ENCODE measurements at places on chromosomes 11 and 22.

DNA sequence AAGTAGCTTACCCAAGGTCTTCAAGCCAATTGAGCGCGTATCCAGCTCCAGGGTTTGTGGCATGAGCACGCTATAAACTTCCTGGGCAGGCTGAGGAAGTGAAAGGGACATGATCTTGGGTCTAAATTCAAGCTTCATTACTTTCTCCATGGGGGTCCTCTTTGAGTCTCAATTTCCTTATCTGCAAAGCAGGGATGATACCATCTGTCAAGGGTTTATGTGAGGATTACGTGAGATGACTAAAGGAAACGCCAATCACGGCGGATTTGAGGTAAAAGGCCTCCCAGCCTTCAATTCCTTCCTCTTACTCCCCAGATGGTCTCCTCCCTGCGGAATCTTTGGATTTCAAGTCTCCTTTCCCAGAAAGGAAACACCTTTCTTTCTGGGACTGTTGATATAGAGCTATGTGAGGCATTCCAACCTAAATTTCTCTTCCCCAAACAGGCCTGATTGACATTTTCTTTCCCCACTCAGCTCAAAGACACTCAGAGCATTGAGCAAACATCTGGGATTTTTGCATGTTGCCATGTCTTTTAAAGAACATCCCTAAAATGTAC, 474.4 kb downstream of the INSC start:
- no peak for DNase-seq

GRCh38 chr22:26904483-26904882, 247.1 kb downstream of the MIAT start:
- DNase-seq: no peak

DNA sequence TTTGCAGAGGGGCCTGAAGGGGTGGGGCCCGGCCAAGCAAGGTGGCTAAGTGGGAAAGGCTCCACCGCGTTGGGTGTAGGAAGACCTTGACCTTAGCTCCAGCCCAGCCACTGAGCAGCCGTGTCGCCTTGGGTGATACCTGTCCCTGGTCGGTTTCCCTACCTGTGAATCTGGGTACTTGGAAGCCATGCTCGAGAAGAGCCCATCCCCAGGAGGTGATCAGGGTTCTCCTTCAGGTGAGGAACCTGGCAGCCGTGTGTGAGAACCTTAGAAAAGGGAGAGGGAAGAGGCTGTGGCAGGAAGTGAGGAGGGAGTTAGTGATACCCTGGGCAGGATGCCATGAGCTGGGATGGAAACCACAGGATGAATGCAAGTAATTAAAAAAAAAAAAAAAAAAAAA, 21.6 kb downstream of the PPARA start:
- DNase-seq: no peak

DNA sequence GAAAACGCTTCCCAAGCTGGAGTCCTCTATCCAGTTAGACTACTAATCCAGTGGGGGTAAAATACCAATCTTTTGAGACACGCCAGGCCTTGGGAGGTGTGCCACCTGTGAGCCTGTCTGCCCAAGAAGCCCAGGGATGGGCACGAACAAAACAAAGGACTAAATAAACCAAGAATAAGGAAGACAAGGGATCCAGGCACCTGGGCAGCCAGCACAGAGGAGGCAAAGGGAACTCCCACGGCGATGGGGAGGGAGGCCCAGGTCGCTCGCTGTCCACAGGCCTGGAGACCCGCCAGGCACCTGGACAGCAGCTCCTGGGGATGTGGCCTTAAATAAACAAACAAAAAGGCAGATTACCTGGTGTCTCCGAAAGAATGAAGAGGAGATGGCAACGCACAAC, 31.4 kb downstream of the LRFN4 start:
- no peak for DNase-seq

DNA sequence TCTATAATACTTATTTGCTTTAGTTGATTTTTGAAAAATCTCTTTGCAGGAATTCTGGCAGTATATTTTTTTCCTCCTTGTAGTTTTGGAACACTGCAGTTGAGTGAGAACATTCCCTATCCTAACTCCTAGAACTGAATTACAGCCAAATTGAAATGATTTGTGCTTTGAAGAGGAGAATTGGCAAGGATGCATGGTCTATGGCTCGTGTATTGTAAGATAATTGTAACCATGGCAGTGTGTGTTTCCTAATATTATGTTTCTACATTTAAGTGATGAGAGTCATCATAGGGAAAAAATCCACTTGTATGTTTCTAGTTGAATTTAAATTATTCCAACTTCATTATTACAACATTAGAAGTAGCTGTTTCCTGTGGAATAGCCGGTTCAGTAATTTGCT, 80.9 kb upstream of the MYO18B start:
- DNase-seq: no peak

DNA sequence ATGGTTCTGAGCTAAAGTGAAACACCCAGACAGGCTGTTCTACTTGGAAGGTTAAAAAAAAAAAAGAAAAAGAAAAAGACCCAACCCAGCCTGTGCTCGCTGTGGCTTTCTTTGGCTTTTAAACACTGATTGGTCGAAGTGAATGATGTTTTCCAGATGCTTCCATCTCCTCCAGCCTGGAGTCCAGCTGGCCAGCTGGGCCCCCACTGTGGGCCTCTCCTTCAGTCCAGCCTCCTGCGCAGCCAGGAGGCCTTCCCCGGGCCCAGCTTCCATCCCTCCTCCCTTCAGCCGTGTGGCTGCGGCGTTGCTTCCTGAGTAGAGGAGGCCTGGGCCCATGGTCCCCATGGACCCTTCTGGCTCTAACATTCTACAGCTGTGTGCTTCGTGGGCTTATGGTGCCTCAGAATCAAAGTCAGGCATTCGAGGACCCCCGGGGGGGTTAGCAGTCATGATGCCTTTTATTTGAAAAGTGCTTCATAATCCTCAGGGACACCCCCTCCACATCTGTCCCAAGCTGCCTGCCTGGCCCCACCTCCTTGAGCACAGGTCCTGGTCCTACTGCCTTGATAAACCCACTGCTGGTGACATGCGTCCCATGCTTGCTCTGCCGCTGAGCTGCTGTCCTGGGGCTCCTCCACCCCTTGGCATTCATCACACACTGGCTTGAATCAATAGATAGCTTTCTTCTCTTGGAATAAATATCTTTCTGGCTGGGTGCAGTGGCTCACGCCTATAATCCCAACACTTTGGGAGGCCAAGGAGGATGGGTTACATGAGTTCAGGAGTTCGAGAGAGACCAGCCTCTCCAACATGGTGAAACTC, 42.2 kb upstream of the FBLN1 start:
- DNase-seq: no peak

- no peak for DNase-seq
Measured at GRCh38 chr22:49633010-49633324, 194.7 kb downstream of the BRD1 start.

DNA sequence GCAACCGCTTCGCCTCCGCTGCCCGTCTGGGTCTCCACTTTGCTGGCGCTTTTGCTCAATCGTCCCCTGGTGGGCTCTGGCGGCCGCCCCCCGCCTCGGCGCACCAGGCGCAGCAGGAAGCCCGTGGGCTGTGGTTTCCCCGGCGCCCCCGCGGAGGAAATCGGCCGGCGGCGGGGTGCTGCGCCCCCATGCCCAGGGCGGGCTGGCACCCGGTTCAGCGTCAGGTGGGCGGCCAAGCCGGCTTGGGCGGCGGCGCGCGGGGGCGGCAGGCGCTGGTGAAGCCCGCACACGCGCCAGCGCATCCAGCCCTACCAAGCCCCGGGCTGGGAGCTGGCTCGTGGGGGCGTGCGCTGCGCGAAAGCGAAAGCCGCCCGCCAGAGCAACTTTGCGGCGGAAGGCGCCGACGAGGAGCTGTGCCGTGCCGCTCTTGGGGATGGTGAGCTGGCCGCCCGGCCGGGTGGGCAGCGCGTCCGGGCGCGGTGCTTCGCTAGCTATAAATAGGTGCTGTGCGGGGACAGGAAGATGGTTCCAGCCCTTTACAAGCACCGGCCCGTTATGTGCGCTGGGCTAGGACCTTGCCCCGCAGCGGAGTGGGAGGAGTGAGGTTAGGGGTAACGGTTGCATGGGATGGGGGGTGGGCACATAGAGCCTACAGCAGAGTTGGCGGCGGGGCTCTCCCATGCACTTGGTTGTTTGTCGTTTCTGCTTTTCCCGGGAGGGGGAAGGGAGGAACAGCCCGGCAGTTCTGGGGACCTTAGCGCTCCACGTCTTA, 25.0 kb upstream of the SUSD2 start:
- no peak for DNase-seq

DNA sequence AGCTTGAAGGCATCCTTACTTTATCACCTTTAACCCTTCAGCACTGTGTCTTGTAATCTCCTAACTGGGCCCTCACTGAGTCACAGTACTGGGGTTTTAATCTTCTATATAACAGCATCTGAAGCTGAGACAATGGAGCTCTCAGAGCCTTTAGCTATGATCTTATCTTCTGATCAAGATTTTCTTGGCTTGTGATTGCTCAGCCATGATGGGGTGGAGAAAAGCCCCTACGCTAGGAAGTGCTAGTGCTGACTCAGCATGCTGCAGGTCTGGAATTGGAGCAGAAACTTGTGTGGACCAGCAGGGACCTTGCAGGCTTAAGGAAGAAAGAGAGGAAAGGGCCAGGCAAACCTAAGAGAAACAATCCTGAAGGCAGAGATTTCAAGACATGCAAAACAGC, 71.7 kb upstream of the EED start:
- no peak for DNase-seq

DNA sequence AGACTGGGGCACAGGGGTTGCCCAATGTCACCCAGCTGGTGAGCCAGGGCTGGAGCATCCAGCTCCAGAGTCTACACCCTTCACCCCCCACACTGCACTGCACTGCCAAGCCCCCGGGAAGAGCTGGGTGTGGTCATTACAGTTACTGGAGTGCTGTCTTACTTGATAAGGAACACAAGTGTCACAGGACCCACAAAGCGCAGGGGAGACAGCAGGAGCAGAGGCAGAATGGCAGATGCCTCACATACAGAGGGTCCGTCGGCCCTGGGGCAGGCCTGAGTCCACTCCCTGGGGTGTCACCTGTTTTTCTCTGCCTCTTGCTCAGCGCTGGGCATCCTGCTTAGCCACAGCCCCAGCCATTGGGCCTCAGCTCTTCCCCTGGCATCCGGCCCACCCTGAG, 7.7 kb downstream of the IL2RB start:
- no peak for DNase-seq

DNA sequence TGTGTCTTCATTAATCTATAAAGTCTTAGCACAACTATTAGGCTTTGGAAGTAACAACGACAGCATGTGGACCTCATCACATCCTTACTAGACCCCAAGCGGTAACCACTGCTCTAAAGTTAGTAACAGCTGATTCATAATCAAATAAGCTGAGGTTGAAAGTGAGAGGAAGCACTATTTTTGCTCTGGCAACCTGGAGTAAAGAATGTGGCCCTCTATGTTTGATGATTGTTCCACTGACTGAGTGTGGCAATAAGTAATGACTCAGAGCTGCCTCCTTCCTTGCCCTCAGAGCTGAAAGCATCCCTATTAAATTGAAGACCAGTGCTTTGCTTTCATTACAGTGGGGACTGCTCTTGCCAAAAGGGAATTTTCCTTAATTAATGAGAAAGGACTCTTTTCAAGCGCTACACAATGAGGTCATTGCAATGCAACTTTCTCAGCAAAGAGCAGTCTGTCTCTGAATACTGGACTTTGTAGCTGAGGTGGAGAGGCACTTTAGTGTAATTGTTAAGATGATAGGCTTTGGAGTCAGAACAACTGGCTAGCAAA, 906.1 kb upstream of the RAG2 start:
- no peak for DNase-seq

DNA sequence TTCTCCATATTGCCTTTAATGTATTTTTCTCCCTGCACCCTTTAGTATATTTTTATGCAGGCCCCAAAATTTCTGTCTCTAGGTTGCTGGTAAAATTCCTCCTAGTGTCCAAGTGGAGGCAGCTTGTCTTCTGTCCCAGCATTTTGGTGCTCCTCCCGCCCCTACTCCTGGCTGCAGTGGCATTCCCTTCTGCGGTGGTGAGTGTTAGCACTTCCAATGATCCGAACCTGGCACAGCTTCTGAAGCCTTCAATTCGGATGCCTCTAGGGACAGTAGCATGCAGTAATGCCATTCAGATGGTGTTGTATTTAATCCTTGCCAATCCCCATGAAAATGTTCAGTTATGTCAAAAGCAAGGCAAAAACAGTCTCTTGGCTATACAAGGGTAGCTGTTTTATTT, 5.9 kb downstream of the YWHAH start:
- DNase-seq: peak; percentile 31

- peak; percentile 62 for DNase-seq
Measured at GRCh38 chr22:27718186-27719035, 83.1 kb downstream of the MN1 start.

DNA sequence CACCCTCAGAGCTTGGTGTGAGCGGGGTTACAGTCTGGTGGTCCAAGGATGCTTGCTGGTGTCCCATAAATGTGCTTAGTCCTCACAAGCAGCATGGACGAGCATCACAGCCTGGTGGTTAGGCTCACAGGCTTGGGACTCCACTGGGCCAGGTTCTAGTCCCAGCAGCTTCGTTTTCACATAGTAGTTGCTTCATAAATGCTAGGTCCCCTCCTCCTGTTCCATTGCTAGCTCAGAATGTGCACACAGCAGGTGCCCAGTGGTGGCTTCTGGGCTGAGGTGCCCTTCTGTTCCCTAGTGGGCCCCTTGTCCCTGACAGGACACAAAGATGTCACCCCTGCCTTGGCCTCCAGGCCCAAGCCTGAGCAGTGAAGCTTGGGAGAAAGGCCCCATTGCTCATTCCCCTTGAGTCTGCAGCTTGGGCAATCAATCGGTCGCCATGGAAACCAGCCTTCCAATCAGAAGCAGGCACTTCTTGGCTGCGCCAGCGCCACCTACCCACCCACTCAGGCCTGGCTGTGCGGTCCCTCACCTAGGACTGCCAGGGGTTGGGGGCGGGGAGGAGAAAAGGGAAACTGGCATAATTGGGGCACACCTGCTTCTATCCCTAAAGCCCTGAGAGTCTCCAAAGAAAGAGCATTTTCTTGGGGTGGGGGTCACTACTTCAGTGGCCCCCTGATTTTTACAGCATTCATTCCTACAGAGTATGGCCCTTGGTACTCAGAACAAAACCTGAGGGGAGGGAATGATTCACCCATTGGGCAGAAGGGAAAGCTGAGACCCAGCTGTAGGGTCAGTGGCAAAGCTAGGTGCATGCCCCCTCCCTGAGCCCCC, 48.1 kb downstream of the CYTH4 start:
- DNase-seq: peak; percentile 75

- DNase-seq: peak; percentile 42
Measured at GRCh38 chr22:39953101-39953500, 7.1 kb upstream of the TMA7B start.
